NCI-H1105 (cell line): ENCODE measurements at places on chromosomes 7 and 10.

- DNase-seq = peak; percentile 5
Observed at GRCh38 chr7:30276203-30276900, 8.0 kb upstream of the ZNRF2 start.

DNA sequence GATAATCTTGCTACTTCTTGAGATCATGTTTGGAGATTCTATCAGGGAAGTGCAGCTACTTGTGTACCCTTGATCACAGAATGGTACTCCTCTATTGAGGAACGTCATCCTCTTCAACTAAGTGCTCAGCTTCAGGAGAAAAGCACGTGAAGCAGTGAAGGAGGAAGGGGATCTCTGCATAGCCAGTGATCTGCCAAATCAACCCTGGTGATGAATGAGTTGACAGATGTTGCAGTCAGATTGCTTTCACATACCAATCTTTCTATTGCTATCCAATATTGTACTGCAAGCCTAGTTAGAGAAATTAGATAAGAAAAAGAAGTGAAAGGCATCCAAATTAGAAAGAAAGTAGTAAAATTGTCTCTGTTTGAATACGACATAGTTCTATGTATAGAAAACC, 309.4 kb downstream of the TWIST1 start:
- DNase-seq = no peak

GRCh38 chr7:16423761-16424160, 2.4 kb upstream of the CRPPA start:
- DNase-seq = no peak

- DNase-seq = no peak
Observed at GRCh38 chr10:89151857-89152256, 55.3 kb downstream of the CH25H start.

- no peak for DNase-seq
Observed at GRCh38 chr7:1008733-1009363, 25.9 kb downstream of the CYP2W1 start.

- no peak for DNase-seq
Observed at GRCh38 chr7:100720671-100721504, 620 bp downstream of the EPO start.

- DNase-seq = no peak
Observed at GRCh38 chr10:11573497-11573896, 38.0 kb downstream of the USP6NL start.

GRCh38 chr7:6425948-6426347, 21.8 kb downstream of the DAGLB start:
- no peak for DNase-seq

DNA sequence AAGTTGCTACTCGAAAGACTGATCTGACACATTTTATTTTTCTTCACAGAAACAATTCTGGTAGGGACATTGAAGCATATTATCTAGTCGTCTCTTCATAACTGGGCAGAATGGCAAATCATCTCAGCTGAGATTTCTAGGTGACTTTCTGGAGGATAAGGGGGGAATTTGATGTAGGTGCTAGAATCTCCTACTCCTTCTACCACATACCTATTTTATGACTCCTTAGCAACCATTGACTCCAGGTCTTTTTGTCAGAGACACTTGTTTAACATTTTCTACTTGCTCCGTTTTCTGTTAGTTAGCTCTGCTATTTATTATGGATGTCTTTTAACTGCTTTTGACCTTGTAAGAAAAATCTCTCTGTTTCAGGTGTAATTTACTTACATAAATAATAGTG, 380.9 kb upstream of the SEMA3C start:
- no peak for DNase-seq

DNA sequence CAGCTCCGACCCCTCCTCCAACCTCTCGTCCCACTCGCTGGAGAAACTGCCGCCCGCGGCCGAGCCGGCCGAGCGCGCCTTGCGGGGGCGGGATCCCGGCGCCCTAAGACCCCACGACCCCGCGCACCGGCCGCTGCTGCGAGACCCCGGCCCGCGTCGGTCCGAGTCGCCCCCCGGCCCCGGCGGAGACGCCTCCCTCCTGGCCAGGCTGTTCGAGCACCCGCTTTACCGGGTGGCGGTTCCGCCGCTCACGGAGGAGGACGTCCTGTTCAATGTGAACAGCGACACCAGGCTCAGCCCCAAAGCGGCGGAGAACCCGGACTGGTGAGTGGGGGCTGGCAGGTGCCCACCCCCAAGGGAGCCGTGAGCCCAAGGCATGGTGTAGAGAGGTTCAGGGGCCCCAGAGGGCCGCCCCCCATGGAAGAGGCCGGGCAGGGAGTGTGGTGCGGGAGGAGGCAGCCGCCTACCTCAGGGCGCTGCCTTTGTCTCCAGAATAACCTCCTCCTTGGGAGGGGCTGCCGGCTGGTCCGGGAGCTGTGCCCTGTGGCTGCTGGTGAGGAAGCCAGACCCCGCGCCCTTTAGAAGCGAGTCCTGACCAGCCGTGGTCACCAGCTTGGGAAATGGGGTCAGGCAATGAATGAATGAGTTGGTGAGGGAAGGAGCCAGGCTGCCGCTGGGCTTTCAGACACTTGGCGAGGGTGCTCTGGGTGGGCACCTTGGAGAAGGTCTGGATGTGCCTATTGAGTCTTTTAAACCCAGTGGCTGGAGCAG, 1.3 kb downstream of the FAM20C start:
- DNase-seq = no peak

DNA sequence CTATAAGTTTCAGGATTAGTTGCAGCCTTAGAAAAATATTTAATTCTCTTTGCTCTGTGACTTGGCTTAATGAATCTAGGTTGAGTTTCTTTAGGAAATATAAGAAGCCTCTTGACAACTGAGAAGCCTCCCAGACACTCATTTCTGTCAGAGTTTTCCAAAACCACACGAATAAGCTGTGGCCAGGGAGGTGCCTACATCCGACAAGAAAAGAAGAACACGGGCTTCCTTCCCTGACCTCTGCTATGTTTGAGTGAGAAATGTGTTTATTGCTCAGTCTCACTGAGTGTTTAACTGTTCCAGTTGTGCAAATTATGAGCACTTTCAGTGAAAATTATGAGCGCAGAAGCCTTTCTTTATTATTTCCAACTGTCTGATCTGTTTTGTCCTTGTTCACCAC, 105.0 kb downstream of the TRIL start:
- no peak for DNase-seq

DNA sequence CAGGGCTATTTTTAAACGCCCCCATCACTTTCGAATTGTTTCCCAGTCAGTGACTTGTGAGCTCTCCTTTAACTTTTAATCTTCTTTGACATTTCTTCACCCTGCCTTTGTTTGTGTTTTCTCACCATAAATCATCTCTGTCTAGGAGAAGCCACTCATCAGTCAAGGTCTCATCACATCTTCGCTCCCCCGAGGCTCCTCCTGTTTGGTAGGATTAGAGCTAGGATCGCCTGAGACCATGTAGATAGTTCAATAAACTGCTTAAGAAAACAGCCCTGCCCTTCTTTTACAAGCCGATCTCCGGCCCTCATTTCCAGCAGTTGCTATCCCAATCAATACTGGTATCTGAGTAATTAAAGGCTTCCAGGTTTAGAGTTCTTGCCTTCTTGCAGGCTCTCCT, 472.8 kb upstream of the ADARB2 start:
- DNase-seq = no peak

GRCh38 chr7:112770051-112770450, 20.1 kb downstream of the TMEM168 start:
- no peak for DNase-seq

GRCh38 chr7:25886387-25887240, 265.4 kb upstream of the NFE2L3 start:
- no peak for DNase-seq

GRCh38 chr7:105773030-105773460, 103.4 kb downstream of the ATXN7L1 start:
- DNase-seq = no peak

GRCh38 chr10:21449288-21449966, 76.1 kb downstream of the SKIDA1 start:
- no peak for DNase-seq

GRCh38 chr7:93987297-93987696, 16.9 kb downstream of the BET1 start:
- DNase-seq = no peak

DNA sequence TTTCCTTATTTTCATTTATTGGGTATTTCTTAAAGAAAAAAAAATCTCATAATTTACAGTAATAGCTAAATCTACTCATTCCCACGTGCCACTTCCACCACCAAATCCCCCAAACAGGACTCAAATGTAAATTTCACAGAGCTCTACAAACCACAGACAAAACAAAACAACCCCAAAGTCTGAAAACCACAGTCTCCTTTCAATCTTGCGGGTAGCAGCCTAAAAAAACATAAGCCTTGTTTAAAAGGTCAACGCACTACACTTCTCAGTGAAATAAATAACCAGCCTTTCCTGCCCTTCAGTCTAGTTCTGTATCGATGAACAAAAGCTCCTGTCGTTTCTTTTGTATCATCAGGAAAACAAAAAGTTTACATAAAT, 121.8 kb upstream of the AFAP1L2 start:
- no peak for DNase-seq

DNA sequence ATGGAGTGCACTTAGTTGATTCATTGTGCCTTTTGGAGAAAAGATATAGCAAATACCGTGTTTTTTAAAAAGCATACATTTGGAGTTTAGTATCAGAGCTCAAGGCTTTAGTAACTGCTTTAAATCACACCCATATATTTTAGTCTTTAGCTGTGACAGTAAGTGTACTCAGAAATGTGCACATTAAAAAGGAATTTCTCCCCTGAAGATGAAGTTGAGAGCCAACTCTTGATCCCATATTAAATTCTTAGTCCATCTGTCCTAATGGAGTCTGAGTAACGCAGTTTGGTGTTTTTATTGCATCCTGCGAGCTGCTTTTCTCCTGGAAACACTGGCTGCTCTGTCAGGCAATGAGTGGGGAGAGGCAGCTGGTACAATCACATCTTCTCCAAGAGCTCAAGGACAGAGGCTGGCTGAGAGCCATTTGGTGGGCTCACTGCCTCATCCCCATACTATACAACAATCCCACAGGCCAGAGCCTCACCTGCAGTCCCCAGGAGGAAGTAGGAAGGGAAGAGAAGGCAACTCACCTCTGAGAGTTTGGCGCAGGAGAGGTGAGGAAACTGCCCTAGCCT, 473.6 kb upstream of the C7orf33 start:
- DNase-seq = peak; percentile 3

GRCh38 chr10:8052956-8053445, 1.5 kb upstream of the GATA3 start:
- no peak for DNase-seq

DNA sequence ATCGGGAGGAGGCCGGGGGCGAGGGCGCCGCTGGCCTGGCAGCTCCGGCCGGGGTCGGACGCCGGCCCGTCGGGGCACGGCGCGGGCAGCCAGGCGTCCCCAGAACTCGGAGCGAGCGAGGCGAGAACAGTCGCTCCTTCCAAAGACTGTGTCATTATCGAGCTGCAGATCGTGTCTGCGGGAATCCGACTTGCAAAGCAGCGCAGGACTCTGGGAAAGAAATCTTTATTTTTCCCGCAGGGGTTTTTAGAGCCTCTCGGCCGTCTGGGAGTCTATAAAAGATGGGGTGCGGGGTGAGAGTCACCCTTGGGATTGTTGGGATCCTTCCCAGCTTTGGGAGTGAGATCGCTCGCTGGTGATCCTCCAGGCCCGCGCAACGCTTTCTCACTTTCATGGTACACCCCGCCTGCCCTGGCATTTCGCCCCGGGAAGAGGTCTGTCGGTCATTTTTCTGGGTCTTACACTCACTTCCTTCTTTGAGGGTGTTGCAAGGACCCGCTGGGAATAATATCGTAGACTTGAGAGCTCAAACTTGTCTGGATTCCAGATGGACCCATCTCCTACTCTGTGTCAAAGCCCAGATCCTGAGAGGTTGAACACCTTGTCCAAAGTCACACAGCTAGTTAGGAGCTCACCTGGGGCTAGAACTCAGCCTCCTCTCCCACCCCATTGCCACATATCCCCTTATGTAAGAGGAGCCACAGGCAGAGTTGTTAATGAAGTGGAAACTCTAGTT, 1.0 kb downstream of the UBTD1 start:
- no peak for DNase-seq

DNA sequence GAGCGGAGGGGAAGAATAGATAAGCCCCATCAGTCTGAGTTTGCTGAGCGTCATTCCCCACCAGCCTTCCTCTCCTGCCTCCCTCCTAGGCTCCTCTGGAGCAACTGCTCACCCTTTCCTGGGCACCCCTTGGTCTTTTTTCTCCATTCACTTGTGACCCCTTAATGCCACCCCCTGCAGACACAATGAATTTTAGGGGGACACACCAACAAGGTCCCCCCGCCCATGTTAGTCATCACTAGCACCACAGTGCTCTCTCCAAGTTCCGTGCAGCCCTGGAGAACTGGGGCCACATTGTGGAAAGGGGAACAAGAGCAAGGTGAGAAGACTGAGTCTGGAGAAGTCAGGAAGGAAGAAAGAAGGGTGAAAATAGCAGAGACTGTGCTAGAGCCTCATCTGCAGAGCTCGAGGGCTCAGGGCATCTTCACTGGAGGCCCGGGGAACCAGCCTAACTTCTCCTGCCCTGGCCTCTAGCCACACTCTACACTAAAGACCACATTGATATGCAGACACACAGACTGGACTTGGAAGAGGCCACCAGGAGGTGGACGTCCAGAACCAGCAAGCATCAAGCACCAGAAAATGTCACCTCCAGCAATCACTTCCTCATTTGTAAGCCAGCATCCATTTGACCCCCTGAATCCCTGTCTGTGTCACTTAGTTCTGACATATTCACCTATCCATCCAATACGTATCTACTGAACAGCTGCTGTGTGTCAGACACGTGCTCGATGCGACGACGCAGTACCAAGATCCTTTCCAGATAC, 17.5 kb downstream of the RGR start:
- no peak for DNase-seq

GRCh38 chr7:158731761-158732160, 27.2 kb upstream of the NCAPG2 start:
- no peak for DNase-seq

- no peak for DNase-seq
Observed at GRCh38 chr7:65379318-65379717, 5.7 kb downstream of the ZNF92 start.

- DNase-seq = no peak
Observed at GRCh38 chr7:152006336-152006735, 19.1 kb upstream of the GALNT11 start.

GRCh38 chr7:132654150-132654549, 77.9 kb upstream of the PLXNA4 start:
- no peak for DNase-seq

- DNase-seq = no peak
Observed at GRCh38 chr7:5630670-5631069, 150.8 kb downstream of the RNF216 start.

- no peak for DNase-seq
Observed at GRCh38 chr7:154791611-154792010, 211.3 kb downstream of the PAXIP1 start.

DNA sequence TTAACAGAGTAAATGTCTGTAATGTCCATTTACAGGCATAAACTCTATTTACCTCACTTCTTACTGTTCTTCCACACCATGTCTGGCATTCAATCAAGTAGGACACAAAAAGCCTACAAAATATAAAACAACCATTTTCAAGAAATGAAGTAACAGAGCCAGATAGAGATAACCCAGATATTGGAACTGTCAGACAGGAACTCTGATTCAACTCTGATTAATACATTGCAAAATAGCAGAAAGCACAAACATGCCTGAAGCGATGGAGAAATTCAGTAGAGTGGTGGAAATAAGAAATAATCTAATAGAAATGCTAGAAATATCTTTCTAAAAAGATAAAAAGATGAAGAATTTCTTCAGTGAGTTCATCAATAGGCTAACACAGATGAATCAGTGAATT, 964.4 kb downstream of the PCDH15 start:
- no peak for DNase-seq
